Amygdala (tissue), 56 donors: ENCODE measurements at places on chromosomes 11 and 22.

- DNase-seq, result no peak
Measured at GRCh38 chr11:20584093-20584774, 15.2 kb upstream of the SLC6A5 start.

DNA sequence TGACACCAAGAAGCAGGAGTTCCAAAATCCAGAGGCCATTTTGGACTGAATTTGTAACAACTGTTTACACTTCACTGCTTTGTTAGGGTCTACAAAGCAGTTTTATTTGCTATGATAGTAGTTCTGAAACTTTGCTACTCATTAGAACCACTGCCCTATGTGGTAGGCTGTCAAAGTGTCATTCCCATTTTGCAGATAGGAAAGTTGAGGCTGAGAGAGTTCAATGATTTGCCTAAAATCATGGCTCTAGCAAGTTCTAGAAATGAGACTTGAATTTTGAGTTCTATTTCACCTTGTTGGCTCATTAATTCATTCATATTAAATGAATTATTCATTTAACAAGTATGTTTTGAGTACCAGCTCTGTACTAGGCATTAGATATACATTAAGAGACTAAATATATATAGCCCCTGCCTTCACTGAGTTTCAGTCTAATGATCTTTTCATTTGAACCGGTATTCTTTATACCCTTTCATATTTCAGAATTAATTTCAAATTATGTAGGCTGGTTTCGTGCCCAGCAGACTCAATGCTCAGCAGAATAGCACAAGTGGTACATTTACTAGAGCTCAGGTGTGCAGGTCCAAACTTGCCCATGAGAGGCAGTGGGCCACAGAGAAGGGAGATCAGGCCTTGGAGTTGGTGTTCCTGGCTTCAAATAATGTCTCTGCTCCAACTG, 93.5 kb downstream of the ME3 start:
- DNase-seq, result no peak

DNA sequence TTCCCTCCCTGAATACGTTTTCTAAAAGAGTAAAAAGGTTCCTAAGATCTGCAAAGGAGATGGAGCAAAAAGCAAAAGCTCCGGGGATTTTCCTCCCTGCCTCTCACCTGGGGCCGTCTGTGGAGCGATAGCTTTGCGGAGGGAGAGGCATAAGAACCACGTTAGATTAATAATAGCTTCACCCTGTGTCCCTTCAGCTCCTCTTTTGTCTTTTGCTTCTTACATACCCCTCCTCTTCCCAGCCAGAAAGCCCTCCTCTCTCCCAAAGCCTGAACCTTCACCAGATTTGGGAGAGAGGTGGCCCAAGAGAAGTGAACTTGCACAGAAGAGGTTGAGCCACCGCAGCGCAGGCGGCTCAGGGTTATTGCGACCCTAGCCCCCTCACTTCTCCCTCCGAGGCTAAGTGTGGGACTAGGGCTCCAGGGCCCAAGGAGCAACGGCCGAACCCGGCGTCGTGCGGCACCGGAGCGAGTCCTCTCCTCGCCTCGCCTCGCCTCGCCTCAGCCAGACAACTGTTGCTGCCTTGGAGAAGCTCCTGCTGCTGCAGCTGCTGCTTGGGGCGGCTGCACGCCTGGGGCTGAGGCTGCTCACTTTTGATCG, 97.6 kb upstream of the HSD17B12 start:
- no peak for DNase-seq

DNA sequence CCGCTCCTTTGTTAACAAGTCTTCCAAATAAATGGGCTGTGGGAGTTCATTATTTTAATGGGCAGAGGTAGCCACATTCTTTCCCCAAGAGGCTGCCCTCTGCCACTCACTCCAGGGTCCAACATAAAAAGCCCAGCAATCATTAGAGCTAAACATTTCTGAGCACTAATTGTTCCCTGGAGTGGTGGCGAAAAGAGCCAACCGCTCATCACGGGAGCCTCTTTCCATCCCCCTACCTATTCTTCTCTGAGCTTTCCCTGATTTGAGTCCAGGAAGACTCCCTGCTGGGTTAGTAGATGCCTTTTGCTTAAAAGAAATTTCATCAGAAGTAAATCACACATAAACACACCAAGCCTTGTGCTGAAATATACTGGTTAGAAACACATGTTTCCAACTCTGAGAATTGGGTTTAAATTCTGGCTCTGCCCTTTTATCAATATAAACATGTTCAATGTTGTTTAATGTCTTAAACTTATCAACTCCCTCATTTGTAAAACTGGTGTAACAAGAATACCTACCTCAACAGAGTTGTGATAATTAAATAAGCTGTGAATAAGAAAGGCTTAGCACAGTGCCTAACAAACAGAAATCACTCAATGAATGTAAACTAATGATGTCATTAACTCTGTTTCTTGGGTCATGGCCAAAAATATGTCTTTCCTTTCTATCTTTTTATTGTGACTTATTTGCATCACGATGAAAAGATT, at the start of gene OR5A2:
Gene OR5A2 (minus strand): TSS at position 53 of the 707 bp plus-strand sequence. CDS start 3,460 bp downstream, outside the sequence.
- DNase-seq, result no peak

DNA sequence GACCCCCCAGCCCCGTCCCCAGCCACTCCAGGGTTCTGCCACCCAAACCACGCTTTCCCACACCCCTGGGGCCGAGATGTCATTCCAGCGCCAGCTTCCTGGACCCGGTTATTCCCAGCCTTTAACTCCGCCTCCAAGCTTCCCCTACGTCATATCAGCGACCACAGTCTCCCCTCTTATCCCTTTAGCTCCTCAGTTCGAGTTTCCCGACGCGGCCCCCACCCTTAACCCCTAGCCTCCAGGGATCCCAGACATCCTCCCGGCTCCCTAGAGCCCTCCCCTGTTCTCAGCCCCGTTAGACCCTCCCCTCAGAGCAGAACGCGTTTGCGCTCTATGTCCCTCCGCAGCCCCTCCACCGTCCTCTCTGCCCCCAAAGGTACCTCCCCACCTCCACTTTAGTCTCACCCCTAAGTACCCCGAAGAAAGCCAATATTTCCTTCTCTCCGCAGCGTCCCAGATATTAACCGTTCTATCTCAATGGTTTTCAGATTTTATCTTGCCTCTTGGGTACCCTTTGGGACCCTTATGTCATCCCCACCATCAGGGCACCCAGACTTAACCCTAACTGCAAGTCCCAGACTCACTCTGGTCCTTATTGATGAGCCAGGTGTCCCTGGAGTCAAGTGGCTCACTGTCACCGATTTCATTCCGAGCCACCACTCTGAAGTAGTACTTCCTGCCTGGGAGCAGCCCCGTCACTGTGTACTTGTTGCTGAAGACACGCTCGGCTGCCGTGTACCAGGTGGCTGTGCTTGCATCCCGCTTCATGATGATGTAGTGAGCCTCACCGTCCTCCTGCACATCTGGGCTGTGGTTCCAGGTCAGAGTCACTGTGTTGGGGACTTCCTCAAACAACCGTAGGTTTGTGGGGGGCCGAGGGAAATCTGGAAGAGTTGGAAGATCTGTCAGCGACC, 8.0 kb downstream of the TMEM86A start:
- DNase-seq, result no peak

GRCh38 chr22:26585104-26585790, 4.7 kb downstream of the TPST2 start:
- DNase-seq, result no peak

- no peak for DNase-seq
Measured at GRCh38 chr11:105491394-105491793, 118.5 kb upstream of the GRIA4 start.

GRCh38 chr11:84899740-84900139, 727.4 kb downstream of the DLG2 start:
- DNase-seq, result no peak

DNA sequence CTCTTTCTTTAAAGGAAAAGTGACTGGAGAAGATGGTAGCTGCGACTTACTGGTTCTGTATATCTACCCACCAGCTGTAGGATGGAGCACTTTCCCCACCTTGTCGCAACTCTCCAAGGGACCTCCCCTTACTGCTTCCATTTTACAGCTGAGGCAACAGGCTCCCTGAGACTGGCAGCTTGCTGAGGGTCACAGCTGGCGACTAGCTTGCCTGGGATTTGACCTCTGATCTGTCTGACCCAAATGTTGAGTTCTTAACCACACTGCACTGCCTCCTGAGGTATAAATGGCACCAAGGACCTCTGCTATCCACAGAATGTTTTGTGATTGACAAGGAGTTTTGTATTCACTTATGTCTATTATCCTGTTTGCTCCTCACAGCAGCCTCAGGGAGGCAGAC, 115.0 kb upstream of the NNMT start:
- no peak for DNase-seq

GRCh38 chr22:19517171-19517500, 7.1 kb downstream of the CLDN5 start:
- DNase-seq, result no peak

GRCh38 chr11:36374726-36375125, 78.6 kb downstream of the PRR5L start:
- DNase-seq, result no peak

DNA sequence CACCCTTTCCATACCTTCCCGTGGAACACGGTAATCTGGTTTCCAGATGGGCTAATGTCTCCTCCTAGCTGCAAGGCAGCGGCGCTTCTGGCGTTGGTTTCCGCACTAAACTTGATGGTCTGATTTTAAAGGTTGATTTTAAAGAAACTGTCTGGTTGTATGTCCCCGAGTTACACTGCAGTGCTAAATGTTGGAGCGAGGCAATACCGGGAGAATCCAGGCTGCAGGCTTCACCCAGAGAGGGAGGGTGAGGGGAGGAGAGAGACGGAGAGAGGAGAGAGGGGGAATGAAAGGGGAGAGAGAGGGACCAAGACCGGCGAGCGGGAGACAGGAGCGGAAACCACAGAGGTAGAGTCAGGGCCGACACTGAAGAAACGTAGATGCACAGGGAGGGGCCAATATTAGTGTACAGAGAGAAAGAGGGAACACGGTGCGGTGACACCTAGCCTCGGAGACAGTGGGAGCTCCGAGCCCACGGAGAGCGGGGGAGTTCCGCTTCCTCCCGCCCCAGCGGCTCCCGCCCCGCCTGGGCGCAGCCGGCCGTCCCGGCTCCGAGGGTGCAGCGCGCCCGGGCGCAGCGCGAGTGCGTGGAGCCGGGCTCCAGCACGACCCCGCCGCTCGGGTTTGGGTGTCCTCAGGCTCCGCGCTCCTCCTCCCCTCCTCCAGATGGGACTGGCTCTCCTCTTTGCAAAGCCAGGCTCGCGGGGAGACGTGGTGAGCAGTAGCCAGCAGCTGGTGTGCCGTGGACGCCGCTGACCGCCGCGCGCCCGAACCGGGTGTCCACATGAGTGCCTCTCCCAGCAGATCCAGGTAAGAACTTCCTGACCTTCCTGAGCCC, 71.9 kb upstream of the GRAMD1B start:
- DNase-seq, result no peak

DNA sequence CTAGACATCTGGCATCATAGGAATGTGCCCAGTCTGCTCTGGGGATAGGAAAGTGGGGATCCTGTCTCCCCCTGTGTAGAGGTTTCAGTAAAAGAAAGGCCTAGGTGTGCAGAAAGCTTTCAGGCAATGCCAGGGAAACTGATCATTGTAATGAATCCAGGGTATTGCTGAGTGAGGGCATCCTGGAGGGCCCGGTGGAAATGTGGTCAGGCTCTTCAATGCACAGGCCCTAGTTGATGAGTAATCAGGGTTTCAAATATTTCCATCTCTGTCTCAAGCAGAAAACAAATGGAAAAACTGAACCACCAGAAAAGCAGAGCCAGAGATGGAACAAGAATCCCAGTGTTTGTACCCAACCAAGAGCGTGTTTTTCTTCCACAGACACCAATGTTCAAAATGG, 2.0 kb downstream of the CD3E start:
- DNase-seq, result no peak

- no peak for DNase-seq
Measured at GRCh38 chr22:41446057-41446501, 522 bp downstream of the TOB2 start.

DNA sequence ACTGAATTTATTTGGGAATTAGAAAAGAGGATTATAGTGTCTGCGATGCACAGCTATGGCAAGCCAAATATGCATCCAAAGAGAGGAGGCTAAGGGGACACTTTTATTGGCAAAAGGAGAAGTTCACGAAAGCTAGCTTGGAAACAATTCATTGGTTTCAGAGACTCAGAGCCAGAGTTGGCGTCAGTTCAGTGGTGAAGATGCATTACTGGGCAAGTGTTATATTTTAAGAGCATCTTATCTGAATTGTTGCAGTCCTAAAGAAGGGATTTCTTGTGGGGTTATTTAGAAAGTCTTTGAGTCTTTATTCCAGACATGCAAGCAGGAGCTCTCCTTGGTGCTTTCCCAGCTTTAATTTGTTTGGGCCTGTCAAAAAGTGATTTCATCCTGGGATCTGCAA, 15.0 kb downstream of the CLDN5 start:
- DNase-seq, result no peak

DNA sequence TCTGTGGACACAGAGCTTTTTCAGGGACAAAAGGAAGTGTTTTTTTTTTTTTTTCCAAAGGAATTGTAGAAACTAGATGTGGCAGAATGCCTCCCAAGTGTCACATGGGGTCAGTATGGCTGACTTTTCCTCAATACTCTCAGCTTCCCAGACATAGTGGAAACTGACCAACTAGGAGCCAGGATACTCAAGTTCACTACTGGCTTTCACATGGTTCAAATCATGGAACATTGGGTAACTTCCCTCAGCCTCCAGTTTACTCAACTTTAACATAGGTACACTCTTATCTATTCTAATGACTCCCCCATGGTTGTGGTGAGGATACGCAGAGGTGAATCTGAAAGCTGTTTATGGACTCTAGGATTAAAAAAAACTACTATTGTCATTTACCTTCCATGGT, 1.4 kb downstream of the SLC5A1 start:
- DNase-seq, result no peak

GRCh38 chr11:96023275-96023674, 99.4 kb upstream of the MTMR2 start:
- DNase-seq, result no peak

DNA sequence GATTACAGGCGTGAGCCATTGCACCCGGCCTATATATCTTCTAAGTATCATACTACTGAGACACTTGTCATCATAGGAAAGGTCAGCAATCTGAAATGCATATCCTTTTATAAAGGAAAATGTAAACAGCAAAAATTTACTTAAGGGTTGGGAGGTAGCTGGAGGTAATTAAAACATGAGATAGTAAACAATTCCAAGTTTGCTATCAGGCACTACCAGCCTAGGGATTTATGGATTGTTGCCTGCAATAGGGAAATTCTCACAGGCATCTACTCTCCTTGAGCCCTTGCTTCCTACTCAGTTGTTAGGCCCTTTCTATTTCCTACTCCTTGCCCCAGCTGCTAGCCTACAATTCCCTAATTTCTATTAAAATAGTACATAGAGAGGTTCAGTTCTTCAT, 16.1 kb downstream of the PGR start:
- no peak for DNase-seq

- DNase-seq, result no peak
Measured at GRCh38 chr22:36684841-36685240, 18.7 kb downstream of the CACNG2 start.

DNA sequence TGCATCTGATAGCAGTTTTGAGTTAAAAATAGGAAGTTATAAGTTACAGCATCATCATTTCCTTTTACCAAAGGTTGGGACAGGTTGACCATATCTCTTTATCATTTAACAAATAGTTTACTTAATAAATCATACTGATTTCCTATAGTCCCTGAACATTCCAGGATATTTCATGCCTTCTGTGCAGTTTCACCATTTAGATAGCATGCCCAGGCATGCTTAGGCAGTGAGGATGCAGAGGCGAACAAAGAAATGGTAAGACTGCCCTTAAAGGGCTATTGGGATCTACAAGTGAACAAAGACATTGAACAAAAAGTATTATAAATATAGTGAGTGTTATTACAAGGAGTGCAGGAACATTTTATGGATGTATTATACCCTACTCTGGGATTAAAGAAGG, 96.4 kb downstream of the PRMT3 start:
- no peak for DNase-seq

GRCh38 chr11:129861702-129862522, 33.5 kb downstream of the NFRKB start:
- DNase-seq, result no peak

- DNase-seq, result no peak
Measured at GRCh38 chr11:75633409-75634066, 35.3 kb downstream of the MAP6 start.
